Ureter (tissue), 1 donor: ENCODE measurements at places on chromosomes 16 and 17.

DNA sequence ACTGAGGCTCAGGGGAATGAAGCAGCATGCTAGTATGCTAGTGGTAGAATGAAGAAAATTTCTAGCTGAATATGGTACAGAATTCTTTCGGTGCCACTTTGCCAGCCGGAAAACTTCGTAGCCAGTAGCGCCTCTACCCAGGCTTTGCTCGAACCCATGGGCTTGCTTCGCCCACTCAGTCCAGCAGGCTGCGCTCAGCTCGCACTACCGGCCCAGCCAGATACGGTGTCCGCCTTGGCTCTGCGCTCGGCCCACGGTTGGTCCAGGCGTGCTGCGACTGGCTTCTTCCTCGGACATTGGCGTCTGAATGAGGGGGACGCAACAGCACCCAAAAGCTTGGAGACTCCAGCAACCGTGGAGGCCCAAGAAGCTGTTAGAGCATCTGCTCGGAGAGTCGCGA lies 372.5 kb upstream of the CDH8 start:
- no peak for DNase-seq

- no peak for DNase-seq
Observed at GRCh38 chr17:79948945-79949655, 86.6 kb downstream of the TBC1D16 start.

- DNase-seq = peak; percentile 34
Observed at GRCh38 chr17:56897646-56898424, 16.0 kb downstream of the TRIM25 start.

- DNase-seq = no peak
Observed at GRCh38 chr16:69465083-69465721, 40.8 kb downstream of the CYB5B start.

DNA sequence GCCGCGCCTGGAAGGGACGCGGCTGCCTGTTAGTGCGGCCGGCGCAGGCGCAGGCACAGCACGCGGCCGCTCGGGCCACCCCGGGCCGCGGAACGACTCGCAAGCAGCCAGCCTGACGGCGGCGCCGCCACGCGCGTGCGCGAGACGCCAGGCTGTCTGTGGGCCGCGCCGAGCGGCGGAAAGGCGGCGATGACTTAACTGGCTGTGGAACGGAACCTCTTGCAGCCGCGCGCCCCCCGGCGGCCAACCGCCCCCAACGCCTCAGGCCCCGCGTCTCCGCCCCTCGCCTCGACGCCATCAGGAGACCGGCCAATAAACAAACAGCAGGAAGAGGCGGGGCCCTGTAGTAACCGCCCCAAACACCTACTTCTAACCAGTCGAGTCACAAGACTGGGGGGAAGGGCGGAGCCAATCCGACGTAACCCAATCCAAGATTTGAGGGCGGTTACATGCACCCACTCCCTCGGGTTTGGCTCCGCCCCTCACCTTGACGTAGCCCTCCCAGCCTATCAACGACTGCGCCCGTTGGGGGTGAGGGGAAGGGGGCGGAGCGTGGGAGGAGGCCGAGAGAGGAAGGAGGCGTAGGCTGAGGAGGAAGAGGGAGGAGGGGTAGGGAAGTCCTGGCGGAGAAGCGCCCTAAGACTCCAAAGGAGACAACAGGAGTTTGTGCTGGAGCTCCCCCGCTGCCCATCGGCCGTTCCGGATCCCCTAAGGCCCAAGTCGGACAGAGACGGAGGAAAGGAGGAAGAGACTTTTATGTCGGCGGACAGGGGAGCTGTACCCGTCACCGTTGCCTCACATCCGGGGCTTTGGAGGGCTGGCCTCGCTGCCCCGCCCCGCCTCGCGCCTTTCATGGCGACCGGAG lies at the start of gene FBRS:
Gene FBRS, plus strand, starts transcription at position 566 of the 865 bp plus-strand sequence. CDS start 1,088 bp downstream, outside the sequence.
- DNase-seq = peak; percentile 100

- DNase-seq = no peak
Observed at GRCh38 chr16:87846705-87847466, 22.4 kb downstream of the SLC7A5 start.
